ENCODE measurements at places on chromosomes 6 and 20.

DNA sequence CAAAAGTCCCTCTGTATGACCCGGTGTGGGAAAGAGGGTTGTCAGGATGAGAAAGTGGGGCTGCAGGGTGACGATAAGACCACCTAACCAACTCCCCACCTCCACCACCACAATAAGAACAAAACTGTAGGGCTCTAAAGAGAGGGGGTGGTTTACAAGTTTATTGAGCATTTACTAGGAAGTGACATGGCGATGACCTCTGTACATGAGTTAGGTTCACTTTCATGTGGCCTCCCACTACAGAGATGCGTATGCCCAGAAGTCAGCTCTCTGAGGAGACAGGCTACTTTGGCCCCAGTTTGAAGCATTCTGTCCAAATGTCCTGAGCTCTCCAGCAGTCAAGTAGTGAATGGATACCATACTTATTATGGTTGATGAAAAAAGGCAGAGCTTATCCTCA lies 28.7 kb upstream of the PI16 start:
- ATAC-seq: no peak

DNA sequence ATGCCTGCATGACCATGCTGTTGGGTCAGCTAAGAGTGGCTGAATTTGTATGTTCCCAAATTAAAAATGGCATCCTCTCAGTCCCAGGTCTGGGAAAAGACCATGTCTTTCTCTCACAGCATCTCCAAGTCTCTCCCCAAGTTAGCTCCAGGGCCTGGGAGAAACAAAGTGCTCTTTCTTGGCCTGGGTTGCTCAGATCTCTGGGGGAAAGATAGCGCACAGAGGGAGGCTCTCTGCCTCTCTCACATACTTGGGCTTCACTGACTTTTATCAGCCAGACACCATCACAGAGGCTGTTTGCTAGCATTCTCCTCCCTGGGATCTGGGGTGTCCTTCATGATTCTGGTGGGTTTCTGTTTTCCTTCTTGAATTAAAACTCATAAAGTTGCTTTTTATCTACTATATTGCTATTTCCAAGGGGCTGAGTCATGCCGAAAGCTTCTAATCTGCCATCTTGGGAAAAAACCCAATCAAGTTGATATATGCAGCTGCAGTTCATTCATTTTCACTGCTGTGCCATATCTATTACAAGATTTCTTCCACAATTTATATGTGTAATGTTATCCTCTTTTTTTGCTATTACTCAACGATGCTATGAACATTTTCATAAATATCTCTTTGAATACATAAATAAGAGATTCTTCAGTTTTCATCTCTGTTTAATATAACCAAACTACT lies 190.2 kb downstream of the MOXD1 start:
- ATAC-seq: no peak

DNA sequence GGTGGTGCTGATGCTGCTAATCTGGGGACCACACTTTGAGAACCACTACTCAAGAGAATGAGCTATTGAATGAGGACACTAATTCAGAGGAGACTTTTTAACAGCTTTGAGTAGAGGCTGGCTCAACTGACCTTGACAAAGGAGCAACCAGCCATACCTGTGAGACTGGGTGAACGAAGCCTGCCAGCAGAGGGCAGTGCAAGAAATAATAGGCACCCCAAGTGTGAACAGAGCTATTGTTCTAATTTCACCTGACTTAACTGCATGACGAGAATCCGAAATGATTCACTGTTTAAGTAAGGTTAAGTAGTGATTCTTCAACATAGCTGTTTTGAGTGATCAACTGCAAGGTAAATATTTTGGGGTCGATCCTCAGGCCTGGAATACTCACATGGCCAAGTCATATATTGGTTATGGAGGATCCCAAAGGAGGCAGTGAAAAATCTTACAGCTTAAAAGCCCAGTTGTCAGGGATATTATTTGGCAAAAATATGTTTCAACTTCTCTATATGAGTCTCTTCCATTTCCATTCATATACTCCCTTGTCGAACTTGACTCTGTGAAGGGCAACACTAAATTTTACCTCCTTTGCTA lies 550.5 kb upstream of the MARCKS start:
- ATAC-seq: peak; percentile 55

DNA sequence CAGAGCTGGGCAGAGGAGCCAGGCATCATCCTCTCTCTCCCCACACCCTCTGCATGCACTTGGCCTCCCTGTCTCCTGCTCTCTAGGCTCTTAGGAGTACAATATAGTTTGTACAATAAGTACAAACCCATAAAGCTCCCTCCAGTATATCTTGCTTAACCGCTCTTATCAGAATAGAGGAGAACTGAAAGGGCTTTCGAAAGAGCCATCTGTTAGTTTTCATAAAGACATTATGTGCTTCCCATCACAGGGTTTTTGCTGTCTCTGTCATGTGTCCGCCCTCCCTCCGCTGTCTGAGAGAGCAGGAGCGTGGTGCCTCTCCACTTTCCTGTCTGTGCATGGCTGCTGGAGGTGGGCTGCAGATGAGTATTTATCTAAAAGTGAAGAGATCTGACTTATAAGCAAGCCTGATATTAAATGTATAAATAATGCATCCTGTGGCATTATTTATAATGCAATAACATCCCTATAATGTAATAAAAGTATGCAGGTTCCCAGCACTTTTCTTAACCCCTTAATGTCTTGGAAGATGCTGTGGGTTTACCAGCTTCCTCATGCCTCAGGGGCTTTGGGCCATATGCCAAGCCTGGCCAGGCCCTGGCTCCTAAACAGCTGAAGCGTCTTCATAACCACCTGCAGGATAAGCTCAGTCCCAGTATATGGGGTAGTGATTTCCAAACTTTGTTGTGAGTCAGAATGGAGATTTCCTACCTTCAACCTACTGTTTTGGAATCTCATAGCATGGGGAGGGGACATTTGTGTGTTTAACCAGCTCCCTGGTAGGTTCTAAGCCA lies 297.1 kb downstream of the DHX35 start:
- ATAC-seq: no peak

- no peak for ATAC-seq
Observed at GRCh38 chr6:166922937-166923336, 33.4 kb downstream of the RNASET2 start.

- ATAC-seq: no peak
Observed at GRCh38 chr6:126202707-126203106, 137.2 kb upstream of the CENPW start.

GRCh38 chr6:106553440-106553839 lies 75.9 kb downstream of the RTN4IP1 start:
- ATAC-seq: no peak

DNA sequence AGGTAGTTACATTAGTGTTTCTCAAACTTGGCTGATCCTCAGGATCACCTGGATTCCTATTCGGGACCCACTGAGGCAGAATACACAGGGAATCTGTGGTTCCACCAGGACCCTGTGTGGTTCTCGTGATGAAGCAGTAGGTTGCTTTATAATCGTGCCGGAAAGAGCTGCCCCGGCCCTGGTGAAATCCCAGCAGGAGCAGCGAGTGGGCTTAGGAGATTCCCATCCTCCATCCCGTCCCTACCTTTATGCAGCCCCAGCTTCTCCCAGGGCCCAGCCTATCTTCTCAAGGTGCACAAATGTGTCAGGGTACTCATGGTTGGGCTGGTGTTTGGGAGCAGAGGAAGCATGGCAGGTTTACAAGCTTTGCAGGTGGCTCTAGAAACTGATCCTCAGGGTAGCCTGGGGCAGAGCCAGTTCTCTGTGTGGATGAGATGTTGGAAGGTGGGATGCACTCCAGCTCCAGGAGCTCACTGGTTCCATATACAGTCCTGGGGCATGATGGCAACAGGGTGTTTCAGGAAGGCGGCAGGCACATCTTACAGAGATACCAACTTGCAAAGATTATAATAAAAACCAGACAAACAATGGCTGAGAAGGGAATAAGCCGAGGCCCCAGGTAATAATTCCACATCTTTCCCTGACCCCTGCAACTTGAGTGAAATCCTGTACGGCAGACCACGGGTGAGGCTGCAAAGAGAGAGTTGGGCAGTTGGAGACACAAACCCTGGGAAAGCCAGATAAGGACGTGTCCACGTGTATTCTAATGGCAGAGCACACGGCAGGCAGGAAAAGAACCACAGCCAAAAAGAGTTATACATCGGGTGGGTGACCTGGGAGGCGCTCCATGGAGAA lies 5.9 kb downstream of the SLC22A1 start:
- ATAC-seq: no peak

DNA sequence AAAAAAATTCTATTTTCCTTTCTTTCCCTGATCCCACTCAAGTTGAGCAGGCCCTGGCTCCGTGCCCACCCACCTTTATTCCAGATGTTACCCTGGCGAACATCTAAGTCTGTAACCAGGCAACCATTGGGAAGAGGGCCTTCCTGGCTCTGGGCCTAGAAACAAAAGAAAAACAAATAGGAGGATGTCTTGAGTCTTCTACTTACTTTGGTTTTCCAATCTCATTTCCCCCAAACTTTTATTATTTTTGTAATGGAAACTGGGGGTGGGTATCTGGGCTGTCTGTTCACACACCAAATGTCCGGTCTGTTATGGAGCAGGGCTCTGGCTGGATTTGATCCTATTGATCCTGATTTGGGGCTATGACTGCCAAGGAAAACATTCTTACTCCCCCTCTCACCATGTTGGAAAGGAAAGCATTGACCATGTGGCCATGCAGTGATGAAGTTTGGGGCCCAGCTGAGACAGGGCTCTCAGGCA lies 744.1 kb downstream of the DHX35 start:
- ATAC-seq: no peak

GRCh38 chr6:170049641-170050561 lies 241.0 kb downstream of the DLL1 start:
- ATAC-seq: peak; percentile 94

- no peak for ATAC-seq
Observed at GRCh38 chr6:157785636-157786035, 37.4 kb upstream of the SNX9 start.

DNA sequence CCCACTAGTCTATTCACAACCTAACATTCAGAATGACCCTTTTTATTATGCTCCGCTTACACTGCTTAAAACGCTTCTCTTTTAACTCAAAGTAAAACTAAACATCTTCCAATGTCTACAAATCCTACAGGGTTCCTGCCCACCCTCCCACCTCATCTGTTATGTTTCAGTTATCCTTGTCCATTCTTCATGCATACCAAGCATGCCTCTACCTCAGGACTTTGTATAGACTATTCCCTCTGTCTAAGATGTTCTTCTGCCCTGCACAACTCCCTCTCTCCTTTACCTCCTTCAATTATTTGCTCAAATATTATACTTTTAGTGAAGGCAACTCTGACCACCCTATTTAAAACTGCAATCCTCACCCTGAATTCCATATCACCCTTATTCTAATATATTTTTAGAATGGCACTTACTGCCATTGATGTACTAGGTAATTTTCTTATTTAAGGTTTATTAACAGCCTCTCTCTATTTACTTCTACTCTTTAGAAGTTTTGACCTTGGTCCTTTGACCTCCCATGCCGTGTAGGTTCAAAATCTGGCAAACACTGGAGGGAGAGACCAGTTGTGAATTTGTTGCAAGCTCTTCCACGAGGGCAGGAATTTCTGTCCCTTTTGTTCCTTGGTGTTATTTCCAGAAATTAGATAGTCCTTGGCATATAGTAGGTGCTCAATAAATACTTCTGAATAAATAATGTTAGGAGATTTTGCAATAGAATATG lies 111.8 kb downstream of the CHD6 start:
- ATAC-seq: no peak

DNA sequence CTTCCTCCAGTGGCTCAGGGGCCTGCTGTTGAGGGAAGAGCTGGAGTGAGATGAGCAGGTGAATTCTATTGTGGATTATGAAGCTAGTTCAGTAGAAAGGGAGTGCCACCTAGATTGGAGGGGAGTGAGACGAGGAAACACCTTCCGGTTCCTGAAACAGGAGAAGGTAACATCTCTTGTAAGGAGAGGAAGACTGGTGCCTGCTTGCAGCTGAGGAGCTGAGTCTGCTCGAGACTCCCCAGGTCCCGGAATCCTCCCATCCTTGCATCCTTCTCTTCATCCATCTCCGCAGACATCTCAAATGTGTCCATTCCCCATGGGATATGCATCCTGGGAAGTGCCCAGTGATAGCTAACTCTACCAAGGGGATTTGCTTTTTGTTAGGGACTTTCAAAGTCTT lies 242.9 kb upstream of the ZFP64 start:
- ATAC-seq: no peak

DNA sequence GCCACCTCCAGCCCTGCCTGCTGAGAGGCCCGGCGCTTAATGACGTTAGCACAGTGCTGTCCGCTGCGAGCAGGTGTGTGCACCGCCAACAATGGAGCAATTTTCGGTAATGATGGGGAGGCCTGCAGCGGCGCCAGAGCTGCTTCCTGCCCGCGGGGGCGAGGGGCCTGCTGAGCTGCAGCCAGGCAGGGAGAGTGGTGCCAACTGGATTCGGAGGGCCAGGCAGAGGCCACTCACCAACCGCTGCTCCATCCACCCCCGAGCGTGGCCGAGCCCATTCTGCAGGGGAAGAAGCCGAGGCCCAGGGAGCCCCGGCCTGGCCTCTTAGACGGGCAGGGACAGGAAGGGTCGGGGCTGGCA lies 9.6 kb downstream of the HRH3 start:
- ATAC-seq: no peak

GRCh38 chr20:15061955-15062354 lies 724.5 kb upstream of the FLRT3 start:
- ATAC-seq: no peak

GRCh38 chr6:133198725-133199124 lies 42.4 kb upstream of the EYA4 start:
- no peak for ATAC-seq

GRCh38 chr6:40551966-40552505 lies 35.1 kb downstream of the LRFN2 start:
- no peak for ATAC-seq

DNA sequence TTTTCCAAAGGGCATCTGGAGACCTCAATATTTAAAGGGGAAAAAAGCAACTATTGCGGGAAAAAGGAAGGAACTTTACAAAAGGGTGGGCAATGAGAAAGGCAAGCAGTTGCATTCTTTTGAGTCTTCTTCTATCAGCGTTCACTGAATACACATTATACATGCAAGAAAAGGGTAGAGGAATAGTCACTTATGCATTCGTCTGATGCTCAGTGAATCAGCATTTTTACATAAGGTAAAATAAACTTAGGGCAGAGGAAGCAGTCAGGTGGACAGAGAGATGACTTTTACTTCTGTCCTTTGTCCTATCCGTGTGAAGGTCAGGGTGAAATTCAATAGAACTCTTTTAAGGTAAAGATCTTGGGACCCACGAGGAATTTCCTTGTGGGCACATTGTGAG lies 49.3 kb downstream of the PRND start:
- ATAC-seq: no peak

GRCh38 chr6:167998215-167998614 lies 744 bp downstream of the KIF25 start:
- no peak for ATAC-seq

GRCh38 chr6:32047855-32048766 lies 9.9 kb downstream of the CYP21A2 start:
- ATAC-seq: peak; percentile 63

DNA sequence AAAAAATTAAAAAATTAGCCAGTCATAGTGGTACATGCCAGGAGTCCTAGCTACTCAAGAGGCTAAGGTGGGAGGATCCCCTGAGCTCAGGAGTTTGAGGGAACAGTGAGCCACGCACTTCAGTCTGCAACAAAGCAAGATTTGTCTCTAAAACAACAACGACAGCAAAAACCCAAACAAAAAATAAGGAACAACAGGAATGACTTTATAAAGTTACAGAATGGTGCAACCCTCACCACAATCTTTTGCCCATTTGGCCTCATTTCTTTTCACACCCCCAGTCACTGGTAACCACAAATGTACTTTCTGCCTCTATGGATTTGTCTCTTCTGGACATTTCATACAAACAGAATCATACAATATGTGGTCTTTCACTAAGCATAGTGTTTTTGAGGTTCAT lies 16.7 kb upstream of the ZFAND3 start:
- ATAC-seq: peak; percentile 41
